ENCODE measurements at places on chromosomes 6 and 20.

GRCh38 chr6:98272060-98272459 is 562.3 kb upstream of the POU3F2 start:
- DNase-seq = no peak

- DNase-seq = no peak
Observed at GRCh38 chr6:33998660-33999059, 147.2 kb downstream of the GRM4 start.

DNA sequence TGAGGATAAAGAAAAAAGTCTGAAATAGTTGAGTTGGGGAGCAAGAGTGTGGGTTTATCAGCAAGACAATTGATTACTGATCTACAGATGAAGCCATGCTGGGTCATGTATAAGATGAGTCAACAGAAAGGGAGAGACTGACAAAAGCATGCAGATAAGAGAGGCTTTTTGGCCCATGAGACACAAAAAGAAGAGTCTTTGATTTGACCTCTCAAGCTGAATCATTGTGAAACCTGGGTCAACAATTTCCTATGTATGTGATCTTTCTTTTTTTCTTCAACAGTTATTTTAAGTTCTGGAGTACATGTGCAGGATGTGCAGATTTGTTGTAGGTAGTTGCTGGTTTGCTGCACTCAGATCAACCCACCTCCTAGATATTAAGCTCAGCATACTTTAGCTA is 15.9 kb downstream of the RIMS1 start:
- no peak for DNase-seq

DNA sequence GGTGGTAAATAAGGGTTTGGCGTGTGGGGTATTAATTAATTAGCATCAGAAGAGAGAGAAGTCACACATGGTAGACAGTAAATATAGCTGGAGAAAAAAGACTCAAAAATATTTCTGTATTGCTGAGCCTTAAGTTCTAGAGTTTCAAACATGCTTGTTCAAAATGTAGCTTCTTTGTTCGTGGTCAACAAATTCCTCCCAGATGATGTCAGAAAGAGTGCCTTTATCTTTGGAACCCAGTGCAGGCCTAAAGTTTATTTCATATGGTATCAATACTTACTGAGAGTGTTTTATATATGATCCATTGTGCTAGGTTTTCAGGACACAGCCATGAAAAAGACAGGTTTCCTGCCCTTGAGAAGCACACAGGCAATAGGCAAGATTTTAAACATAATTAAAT is 18.3 kb downstream of the MARCKS start:
- DNase-seq = no peak

DNA sequence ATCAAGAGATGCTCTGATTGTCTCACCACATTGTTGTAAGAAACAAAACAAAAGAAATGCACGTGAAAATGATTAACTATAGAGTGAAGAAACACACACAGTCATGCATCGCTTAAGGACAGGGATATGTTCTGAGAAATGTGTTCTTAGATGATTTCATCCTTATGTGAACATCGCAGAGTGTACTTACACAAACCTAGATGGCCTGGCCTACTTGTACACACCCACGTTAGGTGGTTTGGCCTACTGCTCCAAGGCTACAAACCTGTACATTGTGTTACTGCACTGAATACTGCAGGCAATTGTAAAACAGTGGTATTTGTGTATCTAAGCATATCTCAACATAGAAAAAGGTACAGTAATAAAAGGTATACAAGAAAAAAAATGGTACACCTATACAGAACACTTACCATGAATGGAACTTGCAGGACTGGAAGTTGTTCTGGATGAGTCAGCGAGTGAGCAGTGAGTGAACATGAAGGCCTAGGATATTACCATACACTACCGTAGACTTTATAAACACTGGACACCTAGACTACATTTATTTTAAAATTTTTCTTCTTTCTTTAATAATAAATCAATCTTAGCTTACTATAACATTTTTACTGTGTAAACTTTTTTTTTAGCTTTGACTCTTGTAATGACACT is 48.6 kb downstream of the FKBP5 start:
- no peak for DNase-seq

DNA sequence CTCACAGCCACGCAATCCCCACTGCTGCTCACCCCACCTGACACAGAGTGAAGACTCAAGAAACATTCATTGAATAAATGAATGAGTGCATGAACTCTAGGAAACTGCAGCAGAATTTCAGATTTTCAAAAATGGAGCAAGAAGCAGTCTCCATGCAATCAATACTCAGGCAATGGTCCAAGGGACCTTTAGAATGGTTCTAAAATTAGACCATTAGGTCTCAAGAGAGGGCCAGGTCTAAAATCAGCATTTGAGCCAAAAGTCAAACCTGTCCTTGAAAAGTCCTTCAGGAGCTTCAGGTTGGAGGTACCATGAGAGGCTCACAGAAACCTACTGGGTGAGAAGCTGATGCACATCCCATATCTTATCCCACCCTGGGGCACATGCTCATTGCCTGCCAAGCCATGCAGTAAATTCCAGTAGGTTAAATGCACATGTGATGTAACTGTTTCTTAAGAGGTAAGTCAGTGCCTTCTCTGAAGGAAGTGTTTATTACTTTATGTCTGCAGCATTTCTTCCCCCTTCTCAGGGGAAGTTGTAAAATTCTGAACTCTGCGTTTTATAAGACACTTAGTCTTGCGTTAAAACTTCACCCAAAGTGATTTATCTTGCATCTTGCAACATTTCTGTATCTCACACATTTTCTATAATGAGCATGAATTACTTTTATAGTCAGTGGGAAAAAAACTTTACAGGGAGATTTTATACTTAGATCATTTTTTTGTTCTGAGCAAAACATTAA is 126.6 kb downstream of the ADAT2 start:
- no peak for DNase-seq

DNA sequence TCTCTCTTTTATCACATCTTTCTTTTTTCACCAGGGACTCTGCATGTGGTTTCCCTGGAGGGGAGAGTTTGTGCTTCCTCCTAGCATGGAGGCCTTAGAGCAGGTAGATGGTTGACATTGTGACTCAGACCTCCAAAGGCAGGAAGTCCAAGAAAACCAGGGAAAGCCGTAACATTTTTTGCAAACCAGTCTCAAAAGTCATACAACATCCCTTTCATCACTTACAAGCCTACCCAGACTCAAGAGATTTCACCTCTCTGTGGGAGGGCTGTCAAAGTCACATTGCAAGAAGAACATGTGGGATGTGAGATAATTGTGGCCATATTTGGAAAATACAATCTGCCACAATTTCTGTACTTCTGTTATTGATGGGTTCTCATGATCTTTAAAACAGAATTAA is 46.2 kb downstream of the SNRNP48 start:
- no peak for DNase-seq

All from activated naive CD4-positive, alpha-beta T cell treated with anti-CD3 and anti-CD28 coated beads, Interleukin-2, amount 50 U/mL, for 72 hours (primary cell).